ENCODE measurements at places on chromosomes 6 and 20. TPM values are rescaled to one million over a fixed set of nuclear protein-coding genes. Genes with fewer than 3 reads are reported as not detected.

The XKR7 gene
- polyA plus RNA-seq, result 9.6 TPM

The RTN4IP1 gene
- 8.5 TPM for polyA plus RNA-seq

The SLC22A2 gene
- polyA plus RNA-seq, result not detected

The HMGCLL1 gene
- polyA plus RNA-seq, result 54.2 TPM

The ZNF322 gene
- polyA plus RNA-seq, result 29.4 TPM

The OLIG3 gene
- polyA plus RNA-seq, result not detected

The FNDC1 gene
- not detected for polyA plus RNA-seq

The GDAP1L1 gene
- 216 TPM for polyA plus RNA-seq

The PLCG1 gene
- 243 TPM for polyA plus RNA-seq

The ZNF311 gene
- polyA plus RNA-seq, result 4.7 TPM

The TDRD6 gene
- polyA plus RNA-seq, result 0.84 TPM

The RWDD1 gene
- 83.3 TPM for polyA plus RNA-seq

The TREM2 gene
- polyA plus RNA-seq, result not detected

The TP53TG5 gene
- not detected for polyA plus RNA-seq

The TRIM10 gene
- polyA plus RNA-seq, result not detected

The ADAM33 gene
- polyA plus RNA-seq, result not detected

The ABHD16B gene
- not detected for polyA plus RNA-seq

The SKIC2 gene
- polyA plus RNA-seq, result 51.7 TPM

Data from neural cell (in vitro differentiated cells).